ENCODE measurements at places on chromosomes 3 and 15. TPM values are rescaled to one million over a fixed set of nuclear protein-coding genes. Genes with fewer than 3 reads are reported as not detected.

DNA sequence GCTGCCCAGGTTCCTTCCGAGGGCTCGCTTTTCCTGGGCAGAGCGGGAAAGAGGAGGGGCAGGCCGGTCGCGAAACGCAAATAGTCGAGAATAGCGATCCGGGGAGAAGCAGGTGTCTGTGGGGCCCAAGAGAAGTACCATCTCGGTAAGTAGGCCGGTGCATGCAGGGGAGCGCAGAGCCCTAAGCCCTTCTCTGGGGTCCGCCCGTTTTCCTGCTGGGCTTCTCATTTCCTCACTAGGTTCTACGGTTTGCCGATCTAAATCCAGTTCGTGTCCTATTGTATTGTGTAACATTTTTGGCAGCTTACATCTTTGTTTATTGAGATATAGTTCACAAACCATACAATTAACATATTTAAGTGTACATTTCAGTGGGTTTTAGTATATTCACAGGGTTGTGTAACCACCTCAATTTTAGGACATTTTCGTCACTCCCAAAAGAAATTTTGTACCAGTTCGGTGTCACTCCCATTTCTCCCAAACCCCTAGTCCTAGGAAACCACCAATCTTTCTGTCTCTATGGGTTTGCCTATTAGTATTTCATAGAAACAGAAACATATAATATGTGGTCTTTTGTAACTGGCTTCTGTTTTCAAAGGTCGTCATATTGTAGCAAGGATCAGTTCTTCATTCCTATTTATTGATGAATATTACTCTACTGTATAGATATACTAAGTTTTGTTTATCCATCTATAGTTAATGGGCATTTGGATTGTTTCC, 6.8 kb upstream of the TRIM69 start:
- DNase-seq: no peak

CEP152 gene
- total RNA-seq: 1.4 TPM

DNA sequence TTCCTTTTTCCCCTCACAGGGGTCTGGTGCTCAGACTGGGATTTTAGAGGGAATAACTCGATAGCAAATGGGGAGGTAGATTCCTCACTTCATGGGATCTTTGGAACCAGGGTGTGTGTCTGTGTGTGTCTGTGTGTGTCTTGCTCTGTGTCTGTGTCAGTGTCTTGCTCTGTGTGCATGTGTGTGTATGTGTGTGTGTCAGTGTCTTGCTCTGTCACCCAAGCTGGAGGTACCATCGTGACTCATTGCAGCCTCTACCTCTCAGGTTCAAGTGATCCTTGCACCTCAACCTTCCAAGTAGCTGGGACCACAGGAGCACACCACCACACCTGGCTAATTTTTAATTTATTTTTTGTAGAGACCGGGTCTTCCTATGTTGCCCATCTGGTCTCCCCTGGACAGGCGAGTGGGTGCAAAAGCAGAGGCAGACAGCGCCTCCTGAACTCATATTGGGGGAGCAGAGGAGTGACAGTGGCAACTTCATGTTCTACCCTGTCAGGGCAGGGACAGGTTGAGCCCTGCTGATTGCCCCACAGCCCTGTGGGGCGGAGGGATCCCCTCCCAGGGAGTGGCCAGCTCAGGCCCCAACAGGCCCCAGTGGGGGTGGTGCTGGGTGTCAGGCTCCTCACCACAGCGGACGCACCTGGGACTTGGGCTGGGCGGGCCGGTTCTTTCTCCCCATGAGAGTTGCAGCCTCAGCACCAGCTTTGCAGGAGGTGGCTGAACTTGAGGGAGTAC, 10.4 kb upstream of the SEMA4B start:
- DNase-seq: no peak

ABI3BP gene
- 40.7 TPM for total RNA-seq

GRCh38 chr15:55977231-55977630, 16.2 kb downstream of the NEDD4 start:
- DNase-seq: no peak

DNA sequence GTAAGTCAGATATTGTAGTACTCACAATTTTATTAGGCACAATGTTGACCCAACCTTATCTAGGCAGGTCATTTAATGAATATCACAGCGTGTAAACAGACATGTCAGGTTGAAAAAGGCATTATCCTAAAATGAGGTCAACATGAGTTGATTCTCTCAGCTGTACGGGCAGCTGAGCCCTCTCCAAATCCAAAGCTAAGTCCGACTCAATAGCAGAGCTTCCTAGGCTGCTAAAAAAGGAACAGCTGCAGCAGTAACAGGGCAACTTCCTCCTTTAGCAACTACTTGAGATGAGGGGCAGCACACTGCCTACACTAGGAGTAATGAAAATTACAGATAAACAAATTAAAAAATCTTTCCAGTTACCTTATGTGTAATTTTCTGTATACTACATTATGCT, 189.2 kb downstream of the CADM2 start:
- DNase-seq: no peak

FYTTD1 gene
- 65.2 TPM for total RNA-seq

- DNase-seq: no peak
Measured at GRCh38 chr15:60379525-60380274, 18.1 kb downstream of the ANXA2 start.

GRCh38 chr3:151697496-151697895, 36.2 kb upstream of the AADACL2 start:
- no peak for DNase-seq

KBTBD13 gene
- 8.4 TPM for total RNA-seq

GRCh38 chr3:50294089-50294488, 1.9 kb upstream of the IFRD2 start:
- no peak for DNase-seq

DNA sequence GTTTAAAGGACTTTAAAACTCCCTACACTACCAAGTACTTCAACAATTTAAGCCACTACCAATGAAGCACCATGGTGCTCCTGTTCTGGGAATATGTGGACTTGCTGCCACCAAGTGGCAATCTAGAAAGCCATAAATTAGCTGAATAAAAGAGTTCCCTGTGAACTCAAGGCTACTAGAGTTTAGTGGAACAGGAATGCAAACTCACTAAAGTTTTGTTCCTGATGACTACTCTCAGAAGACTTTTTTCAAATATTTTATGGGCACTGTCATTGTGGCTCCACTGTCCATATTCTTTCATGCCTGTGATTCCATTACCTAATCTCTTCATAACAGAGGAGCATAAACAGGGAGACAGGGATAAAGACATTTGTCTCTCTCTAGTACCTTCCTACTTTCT, 63.9 kb downstream of the TMCC1 start:
- DNase-seq: no peak

ALPK3 gene
- total RNA-seq: 132 TPM

PLA2G4D gene
- total RNA-seq: not detected

DNA sequence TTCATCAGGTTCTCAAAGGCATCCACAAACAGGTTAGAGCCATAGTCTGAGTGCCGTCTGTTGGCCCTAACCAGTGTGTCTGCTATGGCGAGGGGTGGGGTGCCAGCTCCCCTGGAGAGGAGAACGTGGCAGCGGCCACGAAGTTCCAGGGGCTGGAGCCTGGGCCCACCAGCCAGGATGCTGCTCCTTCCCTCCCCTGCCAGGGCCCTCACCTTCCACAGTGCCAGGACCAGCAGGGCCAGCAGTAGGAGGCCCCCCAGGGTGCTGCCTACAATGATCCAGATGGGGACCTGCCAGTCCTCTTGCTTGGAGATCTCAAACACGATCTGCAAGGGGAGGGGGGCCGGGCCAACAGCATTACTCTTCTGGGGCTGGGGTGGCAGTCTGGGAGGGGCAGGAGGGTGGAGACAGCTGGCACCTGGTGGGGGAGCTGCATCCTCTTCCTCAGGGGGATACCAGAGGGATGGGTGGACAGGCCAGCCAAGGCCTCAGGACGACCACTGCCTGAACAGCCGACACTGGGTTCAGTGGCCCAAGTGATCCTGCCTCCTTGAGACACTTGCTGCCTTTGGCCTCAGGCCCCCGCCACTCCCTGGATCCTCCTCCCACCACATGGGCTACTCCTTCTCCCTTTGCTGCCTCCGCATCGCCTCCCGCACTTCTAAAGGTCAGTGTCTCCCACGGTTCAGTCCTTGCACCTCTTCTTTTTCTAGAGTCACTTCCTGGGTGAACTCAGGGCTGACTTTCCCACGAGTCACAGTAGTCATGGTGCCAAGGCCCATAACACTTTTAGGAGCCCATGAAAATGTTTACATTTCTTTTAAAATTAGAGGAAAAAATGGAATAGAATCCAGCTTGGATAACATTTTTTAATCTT, 26.3 kb downstream of the FEM1B start:
- no peak for DNase-seq

GRCh38 chr3:151166161-151166560, 36.9 kb downstream of the GPR171 start:
- DNase-seq: no peak

GNAT1 gene
- total RNA-seq: not detected

DNA sequence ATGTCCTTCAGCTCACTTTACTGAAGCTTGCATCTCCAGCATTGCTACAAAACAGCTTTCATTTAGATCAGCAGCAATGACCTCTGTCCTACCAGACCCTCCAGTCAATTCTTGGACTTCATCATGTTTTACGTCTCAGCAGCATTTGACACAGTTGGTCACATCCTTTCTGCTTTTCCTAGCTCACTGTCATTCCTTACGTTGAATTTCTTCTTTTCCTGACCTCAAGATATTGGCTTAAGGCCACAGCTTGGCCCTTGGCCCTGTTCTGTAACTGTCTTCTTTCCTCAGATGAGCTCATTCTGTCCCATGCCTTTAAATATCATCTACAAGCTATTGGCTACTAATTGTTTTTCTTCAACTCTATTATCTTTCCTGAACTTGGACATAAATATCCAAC, 576.2 kb upstream of the KCNMB2 start:
- DNase-seq: no peak

DNA sequence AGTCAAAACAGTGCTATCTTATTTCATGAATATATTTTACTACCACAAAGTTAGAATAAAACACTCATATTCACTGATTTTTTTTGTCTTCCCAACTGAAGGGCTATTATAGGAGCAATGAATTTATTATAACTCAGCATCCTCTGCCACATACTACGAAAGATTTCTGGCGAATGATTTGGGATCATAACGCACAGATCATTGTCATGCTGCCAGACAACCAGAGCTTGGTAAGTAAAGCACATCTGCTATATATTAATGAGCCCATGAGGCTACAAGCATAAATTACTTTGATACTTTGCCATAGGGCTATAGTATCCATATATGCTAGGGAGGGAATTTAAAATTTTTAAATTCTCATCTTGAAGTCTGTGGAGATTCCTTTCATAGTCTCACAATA, 95.9 kb downstream of the FEZF2 start:
- DNase-seq: no peak

DNA sequence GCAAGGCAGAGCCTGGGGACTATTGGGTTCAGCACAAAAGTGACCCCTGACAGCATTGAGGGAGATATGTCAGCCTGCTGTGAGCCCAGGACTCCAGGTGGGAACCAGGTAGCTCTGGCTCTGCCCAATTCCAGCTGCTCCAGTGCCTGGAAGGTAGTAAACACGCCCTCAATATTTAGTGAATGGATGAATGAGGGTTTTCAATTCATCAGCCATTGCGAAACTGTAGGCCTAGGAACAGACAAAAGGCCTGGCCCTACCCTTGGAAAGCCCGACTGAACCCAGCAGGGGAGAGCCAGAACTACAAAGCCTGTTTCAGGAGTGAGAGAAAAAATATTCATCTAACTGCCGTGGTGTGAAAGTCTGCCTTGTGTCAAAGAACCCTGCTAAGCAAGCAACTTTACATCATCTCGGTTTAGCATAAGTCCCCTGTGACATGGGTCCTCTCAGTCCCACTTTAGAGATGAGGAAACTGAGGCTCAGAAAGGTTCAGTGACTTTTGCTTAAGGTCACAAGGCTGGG, 8.1 kb upstream of the CSK start:
- no peak for DNase-seq

PLA2G4F gene
- 3.5 TPM for total RNA-seq

GRCh38 chr3:44340058-44340395, 1.5 kb downstream of the TCAIM start:
- DNase-seq: no peak

DNA sequence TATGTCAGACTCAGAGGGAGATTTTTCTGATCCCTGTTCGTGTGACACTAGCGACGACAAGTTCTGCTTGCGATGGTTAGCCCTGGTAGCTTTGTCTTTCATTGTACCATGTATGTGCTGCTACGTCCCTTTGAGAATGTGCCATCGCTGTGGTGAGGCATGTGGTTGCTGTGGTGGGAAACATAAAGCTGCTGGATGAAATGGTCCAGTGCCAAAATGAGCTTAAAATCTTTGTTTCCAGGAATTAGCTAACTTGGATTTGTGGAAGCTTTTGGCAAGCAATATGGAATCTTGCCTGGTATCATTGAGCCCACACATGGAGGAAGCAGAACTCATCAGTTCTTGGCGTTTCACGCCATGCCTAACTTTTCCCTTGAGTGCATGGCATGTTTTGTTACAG, 98.8 kb downstream of the SPRED1 start:
- DNase-seq: no peak

DNA sequence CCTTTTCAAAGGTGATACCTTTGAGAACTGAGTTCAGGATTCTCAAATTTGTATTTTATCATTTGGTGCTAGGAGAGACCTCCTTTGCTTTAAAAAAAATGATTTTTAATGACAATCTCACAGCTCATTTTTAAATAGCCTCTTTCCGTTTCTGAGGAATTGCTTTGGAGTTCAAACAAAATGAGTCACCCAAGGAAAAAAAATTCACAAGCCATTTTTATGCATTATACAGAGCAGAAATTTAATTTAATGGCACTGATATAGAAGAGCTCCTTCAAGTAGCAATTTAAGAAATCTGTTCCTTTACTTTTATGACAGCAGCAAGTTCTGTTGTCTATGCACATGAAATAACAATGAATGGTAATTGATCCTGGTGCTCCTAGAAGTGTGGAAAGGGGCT, 337.9 kb upstream of the KCNMB2 start:
- DNase-seq: no peak

DNA sequence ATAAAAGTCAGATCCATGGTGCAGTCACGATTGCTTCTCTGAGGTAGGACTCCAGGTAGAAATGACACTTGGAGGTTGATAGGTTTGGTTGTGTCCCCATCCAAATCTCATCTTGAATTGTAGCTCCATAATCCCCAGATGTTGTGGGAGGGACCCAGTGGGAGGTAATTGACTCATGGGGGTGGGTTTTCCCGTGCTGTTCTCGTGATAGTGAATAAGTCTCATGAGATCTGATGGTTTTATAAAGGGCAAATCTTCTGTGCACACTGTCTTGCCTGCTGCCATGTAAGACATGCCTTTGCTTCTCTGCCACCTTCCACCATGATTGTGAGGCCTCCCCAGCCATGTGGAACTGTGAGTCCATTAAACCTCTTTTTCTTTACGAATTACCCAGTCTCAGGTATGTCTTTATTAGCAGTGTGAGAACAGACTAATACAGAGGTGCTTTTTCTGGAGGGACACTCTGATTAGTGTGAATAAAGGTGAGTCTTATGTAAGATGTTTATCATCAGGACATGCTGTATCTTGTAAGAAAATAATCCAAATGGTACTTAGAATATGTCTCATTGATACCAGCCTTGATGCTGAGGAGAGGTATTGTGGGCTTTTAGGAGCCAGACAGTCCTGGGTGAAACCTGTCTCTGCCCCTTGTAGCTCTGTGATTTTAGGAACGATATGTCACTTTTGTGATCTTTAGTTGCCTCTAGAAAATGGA, 43.0 kb downstream of the SLCO3A1 start:
- DNase-seq: no peak

- no peak for DNase-seq
Measured at GRCh38 chr3:153615863-153616262, 453.8 kb downstream of the RAP2B start.

GRCh38 chr15:34942363-34942762, 27.2 kb downstream of the AQR start:
- DNase-seq: no peak

CDCP1 gene
- total RNA-seq: 0.32 TPM

- no peak for DNase-seq
Measured at GRCh38 chr3:102529452-102529851, 94.6 kb downstream of the ZPLD1 start.
